CD8-positive, alpha-beta memory T cell (primary cell): ENCODE measurements at places on chromosomes 2 and 18.
A peak's percentile ranks its signal among the peaks of the same experiment; 100 is the strongest.

DNA sequence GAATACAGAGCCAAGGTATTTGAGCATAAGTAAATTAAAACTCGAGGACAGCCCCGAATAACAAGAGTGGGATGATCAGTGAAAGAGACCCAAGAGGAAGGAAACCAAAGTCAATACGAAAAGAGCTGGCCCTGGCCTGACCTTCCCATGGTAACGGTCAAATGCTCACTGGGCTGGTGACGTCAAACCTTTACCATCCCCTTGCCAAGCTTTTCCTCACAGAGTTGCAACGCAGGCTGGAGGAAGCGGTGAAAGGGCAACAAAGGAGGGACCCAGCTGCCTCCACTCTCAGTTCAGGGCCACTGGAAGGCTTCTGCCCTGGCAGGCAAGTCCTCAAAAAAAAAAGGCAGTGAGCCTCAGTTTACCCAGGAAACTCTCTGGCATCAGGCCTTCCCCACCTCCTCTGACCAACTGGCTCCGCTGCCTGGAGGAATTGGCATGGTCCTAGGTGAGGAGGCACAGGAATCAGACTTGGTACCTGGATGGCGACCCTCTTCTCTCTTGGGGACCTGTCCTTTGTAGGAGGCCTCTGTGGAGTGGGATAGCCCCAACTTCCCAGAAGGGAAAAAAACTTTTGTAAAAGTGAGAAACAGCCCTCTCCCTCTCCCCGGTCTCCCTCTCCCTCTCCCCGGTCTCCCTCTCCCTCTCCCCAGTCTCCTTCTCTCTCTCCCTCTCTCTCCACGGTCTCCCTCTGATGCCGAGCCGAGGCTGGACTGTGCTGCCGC lies 212.4 kb downstream of the ANAPC1 start:
- no peak for DNase-seq

DNA sequence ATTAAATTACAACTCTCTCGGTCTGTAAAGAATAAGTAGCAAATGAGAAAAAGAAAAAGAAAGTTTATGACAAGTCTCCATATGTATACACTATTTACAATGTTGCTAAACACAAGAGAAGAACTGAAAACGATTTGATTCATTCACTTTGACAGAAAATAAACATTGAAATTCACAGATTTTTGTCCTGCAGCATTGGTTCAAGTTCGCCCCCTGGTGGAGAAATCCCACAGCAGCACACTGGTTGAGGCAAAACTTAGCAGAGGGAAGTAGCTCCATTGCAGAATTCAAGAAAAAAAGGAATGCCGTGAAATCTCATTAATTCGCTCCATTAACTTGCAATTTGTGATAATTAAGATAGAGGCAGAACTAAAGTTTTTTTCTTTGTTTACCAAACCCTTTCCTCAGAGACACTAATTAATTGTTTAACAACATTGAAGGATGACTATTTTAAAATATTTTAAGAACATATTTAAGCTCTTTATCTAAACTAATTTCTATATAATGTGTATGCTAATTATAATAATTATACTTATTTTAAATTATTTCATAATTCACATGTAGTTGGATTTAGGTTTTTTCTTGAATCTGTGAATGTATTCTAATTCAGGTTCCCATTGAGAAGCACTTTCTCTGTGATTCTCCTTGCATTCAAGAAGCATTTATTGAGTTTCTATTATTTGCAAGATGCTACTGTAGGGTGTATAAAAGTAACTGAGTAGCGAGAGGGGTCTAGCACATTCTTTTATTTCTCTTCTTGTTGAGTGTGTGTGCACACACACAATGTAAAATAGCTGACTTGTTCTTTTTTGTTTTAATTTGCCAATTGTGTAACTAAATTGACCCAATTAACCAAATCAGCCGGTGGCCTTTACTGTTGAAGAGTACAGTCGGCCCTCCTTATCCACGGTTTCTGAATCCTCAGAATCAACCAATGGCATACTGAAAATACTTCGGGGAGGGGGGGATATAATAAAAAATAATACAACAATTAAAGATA lies 74.1 kb downstream of the COL4A3 start:
- DNase-seq, result peak; percentile 35

DNA sequence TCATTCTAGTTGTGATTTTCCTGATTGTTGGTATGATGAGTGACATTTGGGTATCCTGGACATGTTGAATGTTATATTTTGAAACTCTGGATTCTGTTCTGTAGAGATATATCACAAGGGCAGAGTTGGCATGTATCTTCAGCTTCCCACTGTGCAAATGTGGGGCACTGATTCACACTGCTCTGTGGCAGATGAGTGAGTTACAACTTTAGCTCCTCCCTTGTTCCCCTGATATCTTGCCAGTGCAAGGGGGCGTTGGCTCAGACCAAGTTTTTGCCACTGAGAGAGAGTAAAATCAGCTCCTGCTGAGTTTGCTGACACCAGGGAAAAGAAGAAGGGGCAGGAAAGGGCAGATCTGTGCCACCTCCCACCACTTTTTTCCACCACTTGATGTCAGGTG lies 199.6 kb upstream of the MMADHC start:
- DNase-seq, result no peak

DNA sequence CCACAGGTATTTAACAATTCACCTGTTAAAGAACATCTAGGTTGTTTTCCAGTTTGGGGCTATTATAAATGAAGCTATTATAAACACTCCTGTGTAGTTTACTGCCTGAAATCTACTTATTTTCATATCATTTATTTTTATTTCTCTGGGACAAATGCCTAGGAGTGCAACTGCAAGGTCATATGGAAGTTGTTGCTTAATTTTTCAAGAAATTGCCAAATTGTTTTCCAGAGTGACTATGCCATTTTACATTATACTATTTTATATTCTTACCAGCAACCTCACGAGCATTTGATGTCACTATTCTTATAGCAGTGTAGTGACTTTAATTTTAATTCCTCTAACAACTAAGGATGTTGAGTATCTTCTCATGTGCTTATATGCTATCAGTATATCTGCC lies 298.4 kb downstream of the EXOC6B start:
- DNase-seq, result no peak

- no peak for DNase-seq
Observed at GRCh38 chr2:218202266-218202665, 14.7 kb upstream of the ARPC2 start.

- no peak for DNase-seq
Observed at GRCh38 chr2:228624733-228625132, 443.2 kb upstream of the SPHKAP start.
